HuH-7.5 (cell line): ENCODE measurements at places on chromosomes 16 and 17.
A peak's percentile ranks its signal among the peaks of the same experiment; 100 is the strongest.

- DNase-seq = no peak
These were observed 211.7 kb downstream of the ZFHX3 start for GRCh38 chr16:72836181-72836580.

GRCh38 chr16:1564325-1564724, 30.9 kb downstream of the TMEM204 start:
- DNase-seq = peak; percentile 47

GRCh38 chr16:57009643-57010170, 20.4 kb downstream of the NLRC5 start:
- DNase-seq = no peak

DNA sequence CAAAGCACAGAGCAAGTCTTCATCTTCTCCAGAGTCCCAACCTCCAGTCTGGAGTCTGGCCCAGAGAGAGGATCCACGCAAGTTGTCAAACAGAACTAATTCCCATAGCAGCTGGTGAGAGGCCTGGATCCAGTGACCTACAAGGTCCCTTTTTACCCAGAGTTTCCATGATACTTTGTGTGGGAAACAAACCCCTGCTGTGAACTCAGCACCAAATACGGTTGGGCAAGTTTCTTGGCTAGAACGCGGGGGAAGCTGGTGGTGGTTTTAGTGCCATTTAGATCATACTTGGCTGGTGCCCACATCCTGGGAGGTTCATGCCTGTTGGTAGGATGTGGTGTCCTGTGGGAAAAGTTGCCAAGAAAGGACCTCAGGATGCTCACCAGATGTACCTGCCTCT, 18.1 kb downstream of the TMC7 start:
- no peak for DNase-seq

DNA sequence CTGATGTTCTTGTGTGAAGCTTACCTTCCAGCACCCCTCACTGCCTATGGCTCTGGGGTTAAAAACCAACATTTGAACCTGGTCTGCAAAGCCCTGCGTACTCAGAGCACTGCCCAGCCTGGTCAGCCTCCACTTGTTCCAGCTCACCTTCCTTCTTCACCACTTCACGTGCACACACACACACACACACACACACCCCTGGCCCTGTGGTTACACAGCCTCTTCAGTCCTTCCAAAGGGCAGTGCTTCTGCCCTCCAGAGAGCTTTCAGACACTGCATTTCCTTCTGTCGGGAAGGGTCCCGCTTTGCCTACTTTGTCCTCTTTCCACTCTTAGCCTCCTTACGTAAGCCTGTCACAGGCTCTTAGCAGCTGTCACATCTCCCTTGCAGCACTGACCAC, 9.6 kb upstream of the TMEM220 start:
- no peak for DNase-seq

GRCh38 chr17:19379361-19380065, 1.2 kb downstream of the MAPK7 start:
- DNase-seq = no peak

DNA sequence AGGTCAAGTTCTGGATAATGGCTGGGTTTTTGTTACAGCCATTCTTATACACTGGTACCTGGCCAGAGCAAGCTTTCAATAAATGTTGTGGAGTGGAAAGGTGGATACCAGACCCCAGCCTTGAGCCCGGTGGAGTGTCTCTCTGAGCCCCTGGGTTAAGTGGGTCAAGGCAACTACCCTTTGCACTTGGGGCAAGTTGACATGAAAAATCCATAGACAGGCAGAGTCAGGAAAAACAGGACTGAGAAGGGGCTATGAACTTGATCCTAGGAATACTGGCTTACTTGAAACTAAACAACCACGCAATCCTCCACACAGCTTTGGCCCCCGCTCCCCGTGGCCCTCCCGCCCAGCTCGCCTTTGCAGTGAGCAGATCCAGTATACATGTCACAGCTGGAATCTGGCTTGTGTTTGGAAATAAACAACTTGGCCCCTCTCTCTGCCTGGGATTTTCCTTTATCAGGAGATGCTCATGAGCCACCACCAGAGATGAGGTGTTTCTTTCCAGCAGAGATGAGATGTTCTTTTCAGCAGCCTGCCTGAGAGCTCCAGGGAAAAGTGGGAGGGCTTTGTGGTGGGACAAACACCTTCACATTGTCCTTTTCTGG, 65.9 kb downstream of the KSR1 start:
- DNase-seq = no peak

- no peak for DNase-seq
These were observed 61.1 kb downstream of the RPA1 start for GRCh38 chr17:1890758-1891450.

- no peak for DNase-seq
These were observed 30.7 kb downstream of the NPTX1 start for GRCh38 chr17:80445726-80446110.

DNA sequence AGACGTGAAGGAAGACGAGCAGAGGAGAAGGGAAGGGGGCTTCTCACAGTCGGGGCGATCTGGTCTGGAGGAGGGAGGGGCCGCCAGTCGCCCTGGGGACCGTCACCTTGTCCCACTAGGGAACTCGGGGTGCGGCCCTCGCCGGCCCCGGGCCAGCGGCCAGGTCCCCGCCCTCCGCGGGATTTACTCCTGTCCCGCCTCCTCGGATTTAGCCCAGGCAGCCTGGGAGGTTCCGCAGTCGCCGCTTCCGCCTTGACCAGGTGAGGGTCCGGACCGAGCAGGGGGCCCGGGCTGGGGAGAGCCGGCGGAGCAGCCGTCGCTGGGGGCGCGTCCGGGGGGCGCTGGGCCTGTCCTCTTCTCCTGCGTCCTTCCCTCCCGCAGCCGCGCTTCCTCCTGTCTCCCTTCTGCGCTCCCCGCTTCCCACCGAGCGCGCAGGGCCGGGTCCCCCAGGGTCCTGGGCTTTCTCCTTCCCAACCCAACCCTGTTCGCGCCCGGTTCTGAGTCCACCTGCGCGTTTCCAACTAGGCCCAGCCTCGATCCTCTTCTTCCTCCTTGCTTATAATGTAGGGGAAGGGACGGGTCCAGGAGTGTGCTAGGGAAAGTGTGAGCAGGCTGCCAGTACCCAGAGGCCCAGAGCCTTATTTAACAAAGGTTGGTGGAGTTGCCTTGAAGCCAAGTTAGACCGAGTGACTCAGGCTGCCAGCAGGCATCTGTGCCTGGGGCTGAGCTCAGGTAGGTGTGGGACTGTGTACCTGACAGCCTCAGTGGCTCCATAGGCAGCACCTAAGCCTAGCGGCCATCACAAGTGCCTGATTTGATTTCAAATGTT, at the start of gene TNK1:
TSS of gene TNK1 (plus strand) at position 235 of the 829 bp plus-strand sequence. CDS start 1,838 bp downstream, outside the sequence.
- DNase-seq = peak; percentile 70

- DNase-seq = no peak
These were observed 11.5 kb upstream of the PKMYT1 start for GRCh38 chr16:2991566-2992261.

- DNase-seq = peak; percentile 6
These were observed 2.8 kb downstream of the KRT10 start for GRCh38 chr17:40819528-40820125.

DNA sequence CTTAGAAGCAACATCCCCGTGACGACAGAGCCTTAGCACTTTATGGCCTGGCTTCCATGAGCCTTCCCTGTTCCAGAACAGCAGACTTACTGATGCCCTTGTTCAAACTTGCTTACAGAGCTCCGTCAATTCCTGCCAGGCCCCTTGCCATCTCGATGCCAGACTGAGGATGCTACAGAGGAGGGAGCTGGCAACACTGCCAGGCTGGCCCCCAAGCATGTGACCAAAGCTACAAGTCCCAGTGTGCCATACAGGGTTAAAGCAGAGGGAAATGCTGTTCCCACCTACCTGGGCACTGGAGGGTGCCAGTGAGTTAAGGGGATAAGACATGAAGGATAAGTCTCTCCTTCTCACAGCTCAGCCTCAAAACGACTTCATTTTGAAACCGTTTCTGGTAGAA, 33.5 kb upstream of the SREBF1 start:
- no peak for DNase-seq

DNA sequence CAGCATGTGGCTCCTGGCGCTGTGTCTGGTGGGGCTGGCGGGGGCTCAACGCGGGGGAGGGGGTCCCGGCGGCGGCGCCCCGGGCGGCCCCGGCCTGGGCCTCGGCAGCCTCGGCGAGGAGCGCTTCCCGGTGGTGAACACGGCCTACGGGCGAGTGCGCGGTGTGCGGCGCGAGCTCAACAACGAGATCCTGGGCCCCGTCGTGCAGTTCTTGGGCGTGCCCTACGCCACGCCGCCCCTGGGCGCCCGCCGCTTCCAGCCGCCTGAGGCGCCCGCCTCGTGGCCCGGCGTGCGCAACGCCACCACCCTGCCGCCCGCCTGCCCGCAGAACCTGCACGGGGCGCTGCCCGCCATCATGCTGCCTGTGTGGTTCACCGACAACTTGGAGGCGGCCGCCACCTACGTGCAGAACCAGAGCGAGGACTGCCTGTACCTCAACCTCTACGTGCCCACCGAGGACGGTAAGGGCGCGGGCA, 645 bp downstream of the NLGN2 start:
- no peak for DNase-seq

DNA sequence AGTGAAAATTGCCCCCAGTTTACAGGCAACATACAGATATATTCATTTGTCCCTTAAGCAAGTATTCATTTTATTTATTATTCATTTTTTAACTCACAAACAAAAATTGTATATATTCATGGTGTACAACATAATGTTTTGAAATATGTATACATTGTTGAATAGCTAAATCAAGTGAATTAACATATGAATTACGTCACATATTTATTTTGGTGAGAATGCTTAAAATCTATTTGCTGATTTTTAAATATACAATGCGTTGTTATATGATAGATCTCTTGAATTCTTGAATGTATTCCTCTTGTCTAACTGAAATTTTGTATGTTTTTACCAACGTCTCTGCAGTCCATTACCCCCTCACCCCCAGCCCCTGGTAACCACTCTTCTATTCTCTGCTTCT, 63.4 kb upstream of the CDH13 start:
- no peak for DNase-seq

DNA sequence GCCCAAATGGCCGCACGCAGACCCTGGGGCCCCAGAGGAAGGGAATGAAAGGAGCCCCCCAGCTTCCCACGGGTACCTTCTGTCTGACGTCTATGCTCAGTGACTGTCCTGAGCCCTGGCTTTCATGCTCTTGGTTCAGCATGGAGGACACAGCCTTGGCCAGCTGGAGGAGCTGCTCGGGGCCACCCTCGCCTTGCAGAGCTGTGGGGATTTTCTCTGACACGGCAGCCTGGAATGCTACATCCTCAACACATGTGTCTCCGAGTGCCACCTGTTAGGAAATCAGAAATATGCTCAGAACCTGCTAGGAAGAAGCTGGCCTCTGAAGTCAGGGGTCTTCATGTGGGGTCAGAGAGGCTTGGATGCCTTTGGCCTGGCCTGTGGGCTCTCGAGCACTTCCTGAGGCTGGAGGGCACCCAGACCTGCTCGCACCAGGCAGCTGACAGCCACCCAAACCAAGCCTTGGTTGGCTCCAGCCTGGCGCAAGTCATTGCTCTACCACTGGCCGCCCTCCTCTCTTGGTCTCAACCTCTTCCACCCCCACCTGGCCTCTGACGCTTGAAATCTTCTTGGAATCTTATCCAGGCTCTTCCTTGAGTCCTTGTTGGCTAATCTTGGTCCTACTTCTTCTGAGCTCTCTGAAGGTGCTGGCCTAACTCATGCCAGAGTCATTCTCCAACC, 63.7 kb upstream of the BCO1 start:
- no peak for DNase-seq

DNA sequence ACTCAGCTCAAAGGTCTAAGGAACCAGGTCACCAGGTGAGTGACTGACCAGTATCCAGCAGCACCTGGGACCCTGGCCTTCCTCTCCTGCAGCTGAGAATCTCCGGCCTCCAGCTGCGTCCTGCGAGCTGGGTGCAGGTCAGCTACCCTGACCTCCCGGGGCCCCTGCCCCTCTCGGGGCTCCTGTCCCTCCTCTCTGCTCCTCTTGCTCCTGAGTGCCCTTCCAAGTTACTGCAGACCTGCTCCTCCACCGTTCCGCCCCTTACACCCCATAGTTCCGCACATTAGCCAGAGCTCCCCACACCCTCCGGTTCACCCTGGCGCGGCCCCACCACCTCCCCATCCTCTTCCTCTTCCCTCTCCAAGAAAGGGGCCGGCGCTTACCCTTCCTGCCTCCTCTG, 10.6 kb downstream of the FOXJ1 start:
- DNase-seq = peak; percentile 4

- DNase-seq = no peak
These were observed 352.1 kb upstream of the TBX2 start for GRCh38 chr17:61047515-61047914.
